Fibroblast of skin of scalp (primary cell): ENCODE measurements at places on chromosomes 1 and 21.
A peak's percentile ranks its signal among the peaks of the same experiment; 100 is the strongest.

DNA sequence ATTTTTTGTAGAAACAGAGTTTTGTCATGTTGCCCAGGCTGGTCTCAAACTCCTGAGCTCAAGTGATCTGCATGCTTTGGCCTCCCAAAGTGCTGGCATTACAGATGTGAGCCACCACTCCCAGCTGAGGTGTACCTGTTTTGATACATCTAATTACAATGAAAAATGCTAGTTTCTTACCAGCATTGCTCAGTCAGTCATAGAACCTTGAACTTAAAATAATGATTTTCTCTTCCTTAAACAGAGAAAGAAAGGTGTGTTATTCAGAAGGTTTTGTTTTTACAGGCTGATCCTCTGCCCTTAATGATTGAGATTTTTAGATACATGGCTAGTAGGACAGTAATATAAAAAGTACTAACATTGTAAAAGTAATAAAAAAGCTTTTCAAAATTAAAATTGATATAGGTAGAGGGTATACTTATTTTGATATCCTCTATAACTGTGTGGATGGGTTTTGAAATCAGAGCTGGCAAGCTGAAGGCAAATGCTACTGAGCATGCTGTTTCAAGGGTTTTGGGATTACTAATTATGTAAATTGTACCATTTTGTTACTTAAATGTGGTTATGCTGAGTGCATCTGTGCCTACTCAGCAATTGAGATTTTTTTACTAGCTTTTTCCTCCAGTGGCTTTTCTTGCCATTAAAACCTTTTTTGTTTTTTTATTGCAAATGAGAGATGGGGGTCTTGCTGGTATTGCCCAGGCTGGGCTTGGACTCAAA, 16.1 kb downstream of the PRRC2C start:
- no peak for DNase-seq

GRCh38 chr1:19038732-19039131, 82.3 kb upstream of the IFFO2 start:
- DNase-seq = no peak

DNA sequence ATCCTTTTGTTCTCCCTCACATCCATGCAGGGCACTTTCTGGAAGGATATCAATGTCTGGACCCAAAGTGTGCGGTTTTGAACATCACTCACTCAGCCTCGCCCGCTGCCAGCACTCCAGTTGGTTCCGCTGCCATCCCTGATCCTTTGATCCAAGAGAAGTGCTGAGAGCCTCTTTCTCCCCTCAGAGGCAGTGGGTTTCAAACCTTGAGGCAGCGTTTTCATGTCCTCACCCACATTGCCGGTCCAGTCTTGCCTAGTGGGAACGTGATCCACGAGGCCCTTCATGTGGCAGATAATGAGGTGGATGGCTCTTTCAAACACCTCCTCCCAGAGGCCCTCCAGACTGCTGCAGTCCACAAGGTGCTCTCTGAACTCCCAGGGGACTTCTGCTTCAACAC, 122.2 kb downstream of the ACTL8 start:
- no peak for DNase-seq

DNA sequence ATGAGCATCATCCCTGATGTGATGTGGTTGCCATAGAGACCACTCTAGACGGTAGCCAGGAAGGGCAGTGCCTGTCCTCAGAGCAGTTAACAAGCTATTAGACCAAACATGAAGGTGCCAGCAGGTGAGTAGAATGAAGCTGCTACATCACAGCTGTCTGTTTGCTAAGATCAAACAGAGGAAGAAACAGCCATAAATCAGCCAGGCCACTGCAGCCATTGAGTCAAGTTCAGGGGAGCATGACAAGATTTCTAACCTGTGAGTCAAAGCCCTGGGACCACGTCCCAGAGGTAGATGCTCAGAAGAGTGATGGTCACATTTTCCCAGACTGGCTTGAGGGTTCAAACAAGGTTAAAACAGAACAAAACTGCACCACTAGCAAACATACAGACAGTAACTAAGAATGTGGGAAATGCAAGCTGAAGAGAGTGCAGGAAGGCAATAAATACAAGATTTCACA, 450.6 kb upstream of the DAB1 start:
- no peak for DNase-seq

DNA sequence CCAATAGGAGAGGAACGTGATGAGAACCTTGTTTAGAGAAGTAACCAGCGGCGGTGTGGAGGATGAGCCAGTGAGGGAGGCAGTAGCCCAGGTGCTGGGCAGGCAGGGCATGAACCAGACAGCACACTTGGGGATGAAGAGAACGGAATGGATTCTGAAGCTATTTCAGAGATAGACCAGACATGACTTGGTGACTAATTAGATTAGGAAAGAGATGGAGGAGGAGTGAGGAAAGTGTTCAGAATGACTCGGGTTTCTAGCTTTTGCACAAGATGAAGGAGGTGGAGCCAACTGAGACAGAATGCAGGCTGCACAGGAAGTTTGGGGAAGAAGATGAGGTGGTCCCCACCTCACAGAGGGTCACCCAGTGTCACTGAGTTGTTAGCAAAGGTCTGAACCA, 5.1 kb downstream of the PEF1 start:
- peak; percentile 50 for DNase-seq

- DNase-seq = no peak
Measured at GRCh38 chr21:28865488-28866186, 127.0 kb downstream of the LTN1 start.

- DNase-seq = peak; percentile 68
Measured at GRCh38 chr1:221336126-221336525, 405.8 kb downstream of the DUSP10 start.

- DNase-seq = peak; percentile 6
Measured at GRCh38 chr21:17554679-17555465, 42.0 kb downstream of the CXADR start.

DNA sequence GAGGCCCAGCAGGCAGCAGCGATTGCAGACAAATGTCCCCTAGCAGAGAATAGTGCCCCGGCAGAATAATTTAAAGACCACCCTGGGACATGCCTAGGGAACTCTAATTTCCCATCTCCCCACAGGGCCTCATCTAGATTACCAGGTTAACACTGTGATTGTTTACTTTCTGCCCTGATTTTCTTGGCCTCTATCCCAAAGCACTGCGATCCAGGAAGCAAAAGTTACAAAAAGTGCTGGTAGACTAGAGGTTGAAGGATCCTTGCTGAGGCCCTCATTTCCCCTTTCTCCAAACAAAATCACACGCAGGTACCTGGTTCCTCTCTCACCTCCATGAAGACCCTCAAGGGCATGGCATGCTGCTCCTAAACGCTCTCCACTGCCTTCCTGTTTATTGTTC, 229.7 kb downstream of the C1orf94 start:
- no peak for DNase-seq

DNA sequence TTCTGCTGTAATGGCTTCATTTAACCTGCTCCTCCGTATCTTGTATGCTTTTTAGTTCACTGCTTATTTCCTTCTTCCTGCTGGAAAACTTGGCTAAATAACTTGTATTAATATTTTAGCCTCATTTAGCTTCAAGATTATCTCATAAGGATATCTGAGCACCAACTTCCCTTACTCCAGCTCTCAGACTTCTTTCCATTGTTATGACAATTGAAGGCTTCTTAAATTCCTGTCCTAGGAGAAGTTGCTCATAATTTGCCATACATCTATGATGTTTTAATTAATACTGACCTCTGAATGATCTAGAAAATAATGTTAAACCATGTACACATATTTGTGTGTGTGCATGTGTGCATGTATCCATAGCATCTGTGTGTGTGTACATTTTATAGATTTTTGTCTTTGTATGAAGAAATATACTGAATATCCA, 1524.4 kb upstream of the TPTE start:
- DNase-seq = no peak

DNA sequence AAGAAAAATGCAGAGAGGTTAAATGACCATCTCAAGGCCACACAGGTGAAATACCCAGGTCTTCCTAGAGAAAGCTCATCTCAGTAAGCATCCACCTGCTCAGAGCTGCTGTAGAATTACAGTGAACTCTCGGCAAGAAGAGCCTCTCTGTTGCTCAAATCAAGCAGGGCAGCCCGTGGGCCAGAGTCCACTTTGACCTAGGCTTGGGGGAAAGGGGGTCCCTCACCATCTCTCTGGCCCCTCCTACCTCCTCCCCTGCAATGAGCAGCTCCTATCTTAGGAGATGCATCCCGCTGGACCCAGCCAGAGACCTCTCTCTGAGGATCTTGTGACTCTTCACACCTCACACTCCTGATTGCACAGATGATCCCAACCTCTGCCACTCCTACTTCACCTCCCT, 364.7 kb downstream of the PTPRU start:
- DNase-seq = no peak

GRCh38 chr1:199174336-199174735, 535.5 kb downstream of the PTPRC start:
- DNase-seq = no peak

DNA sequence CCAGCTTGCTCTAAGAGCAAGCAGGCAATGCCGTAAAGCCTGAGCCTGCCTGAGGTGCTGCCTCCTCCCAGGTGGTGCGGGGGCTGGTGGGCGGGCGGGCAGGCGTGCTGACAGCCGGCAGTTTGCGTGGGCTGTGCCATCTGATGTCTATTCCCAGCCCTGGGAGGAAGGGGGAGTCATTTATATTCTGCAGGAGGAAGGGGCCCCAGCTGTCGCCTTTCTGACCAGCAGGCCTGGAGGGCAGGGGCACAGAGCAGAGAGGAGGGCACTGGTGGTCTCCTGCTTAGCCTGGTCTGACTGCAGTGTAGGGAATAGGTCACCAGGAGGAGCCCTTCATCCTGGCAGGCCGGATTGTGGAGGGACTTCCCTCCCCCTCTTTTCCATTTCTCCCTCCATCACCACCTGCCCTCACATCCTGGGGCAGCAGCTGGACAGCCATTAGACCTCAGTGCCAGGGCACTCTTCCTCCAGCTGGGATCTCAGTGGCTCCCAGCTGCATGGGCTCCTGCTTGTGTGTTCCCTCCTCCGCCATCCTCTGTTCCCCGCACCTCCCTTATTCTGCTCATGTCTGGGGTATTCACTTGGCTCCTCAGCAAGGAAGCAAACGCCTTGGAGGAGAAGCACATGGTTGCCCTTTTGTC, 4.4 kb downstream of the CYB561D1 start:
- peak; percentile 29 for DNase-seq

DNA sequence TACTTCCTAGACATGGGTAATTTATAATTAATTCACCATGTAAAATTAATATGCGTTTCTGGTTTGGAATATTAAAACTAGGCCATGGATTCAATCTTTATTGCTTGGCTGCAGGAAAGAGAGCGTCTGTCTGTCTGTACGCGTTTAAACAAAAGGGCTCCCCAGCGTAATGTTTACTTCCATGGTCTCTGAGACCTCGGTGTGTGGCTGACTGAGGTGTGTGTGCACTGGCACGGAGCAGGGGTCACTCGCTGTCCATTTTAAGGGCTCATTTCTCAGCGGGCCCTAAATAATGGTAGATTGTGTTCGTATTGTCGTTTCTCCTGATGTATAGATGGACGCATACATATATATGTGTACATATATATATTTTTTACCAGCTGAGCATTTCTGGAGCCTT, 119.6 kb downstream of the ATG4C start:
- DNase-seq = no peak

DNA sequence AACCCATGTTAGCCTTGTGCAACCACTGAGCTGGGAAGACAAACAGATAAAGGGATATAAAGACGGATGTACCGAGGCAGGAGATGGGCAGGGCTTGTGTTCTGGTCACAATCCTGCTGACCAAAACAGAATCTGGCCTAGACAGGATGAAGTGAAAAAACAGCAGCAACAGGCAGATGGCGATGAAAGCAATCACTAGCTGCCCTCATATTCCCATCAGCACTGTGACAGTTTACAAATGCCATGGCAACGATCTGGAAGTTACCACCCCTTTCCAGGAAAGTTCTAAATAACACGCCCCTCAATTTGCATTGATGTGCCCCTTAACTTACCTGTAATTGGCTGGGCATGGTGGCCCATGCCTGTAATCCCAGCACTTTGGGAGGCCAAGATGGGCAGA, 40.6 kb upstream of the CD46 start:
- peak; percentile 7 for DNase-seq

DNA sequence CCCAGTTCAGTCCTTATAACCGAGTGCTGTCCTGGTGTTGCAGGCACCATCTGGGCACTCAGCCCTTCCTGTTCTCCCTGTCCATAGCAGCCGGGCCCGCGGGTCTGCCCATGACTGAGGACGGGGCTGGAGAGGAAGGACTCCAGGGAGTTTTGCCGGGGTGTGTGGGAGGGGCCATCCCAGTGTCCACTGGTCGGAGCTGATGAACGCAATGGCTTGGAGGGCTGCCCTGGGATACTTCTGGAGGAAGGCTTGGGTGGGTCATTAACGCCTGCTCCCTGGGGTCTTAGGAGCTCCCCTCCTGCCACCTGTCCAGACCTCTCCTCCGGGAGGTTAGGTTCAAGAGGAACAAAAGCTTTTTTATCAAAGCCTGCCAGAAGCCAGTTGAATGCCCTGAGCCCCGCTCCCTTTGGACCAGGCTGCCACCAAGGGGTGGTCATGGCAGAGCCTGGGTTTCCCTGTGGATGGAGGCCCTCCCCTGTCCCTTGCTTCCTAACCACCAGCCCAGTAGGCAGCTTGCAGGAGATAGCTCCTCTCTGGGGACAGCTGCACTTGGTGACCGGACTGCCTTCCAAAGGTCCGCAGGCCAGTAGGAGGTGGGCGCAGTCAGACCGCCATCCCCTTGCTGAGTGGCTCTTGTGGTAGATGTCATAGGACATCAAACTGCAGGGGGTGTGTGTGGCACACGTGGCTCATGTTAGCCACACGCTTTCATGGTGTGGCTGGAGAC, 61.3 kb downstream of the TRIM11 start:
- DNase-seq = no peak

DNA sequence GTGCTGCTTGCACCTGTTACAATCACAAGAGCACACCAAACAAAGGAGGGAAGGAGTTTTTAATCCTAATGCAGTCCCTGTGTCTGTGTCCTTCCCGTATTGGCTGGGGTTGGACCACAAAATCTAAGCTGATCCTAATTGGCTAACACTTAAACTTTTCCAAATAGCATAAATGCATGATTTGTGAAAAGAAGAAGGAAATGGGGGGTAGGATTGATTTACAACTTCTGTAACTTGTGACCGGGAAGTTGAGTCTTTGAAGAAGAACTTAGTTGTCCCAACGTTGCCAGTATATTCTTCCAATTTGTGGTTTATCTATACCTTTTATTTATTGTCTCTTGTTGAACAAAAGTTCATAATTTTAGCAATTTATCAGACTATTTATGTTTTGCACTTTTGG, 11.8 kb upstream of the IPP start:
- no peak for DNase-seq

- DNase-seq = no peak
Measured at GRCh38 chr1:24886241-24886640, 43.8 kb downstream of the RUNX3 start.

DNA sequence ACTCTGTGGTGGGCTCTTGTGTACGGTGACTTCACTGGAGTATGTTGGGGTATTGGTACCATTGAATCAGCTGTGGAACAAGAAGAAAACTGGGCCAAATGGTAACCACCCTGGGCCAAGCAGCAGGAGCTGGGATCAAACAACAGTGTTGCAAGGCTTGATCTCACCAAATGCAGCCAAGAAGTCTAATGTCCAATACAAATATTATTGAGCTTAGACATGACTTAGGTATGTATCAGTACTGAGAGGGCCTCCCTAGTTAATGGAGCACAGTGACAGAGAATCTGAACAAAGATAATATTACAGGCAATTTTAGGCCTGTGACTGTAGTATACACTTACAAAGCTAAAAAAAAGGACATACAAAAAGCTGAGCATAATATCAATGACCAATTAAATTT, 604.8 kb downstream of the PLA2G4A start:
- DNase-seq = peak; percentile 1

GRCh38 chr1:109886827-109887226, 23.8 kb upstream of the CSF1 start:
- DNase-seq = no peak
